ENCODE measurements at places on chromosomes 4 and X. TPM values are rescaled to one million over a fixed set of nuclear protein-coding genes. Genes with fewer than 3 reads are reported as not detected.
A peak's percentile ranks its signal among the peaks of the same experiment; 100 is the strongest.

GRCh38 chr4:37758226-37758625, 68.3 kb upstream of the PGM2 start:
- no peak for DNase-seq

DNA sequence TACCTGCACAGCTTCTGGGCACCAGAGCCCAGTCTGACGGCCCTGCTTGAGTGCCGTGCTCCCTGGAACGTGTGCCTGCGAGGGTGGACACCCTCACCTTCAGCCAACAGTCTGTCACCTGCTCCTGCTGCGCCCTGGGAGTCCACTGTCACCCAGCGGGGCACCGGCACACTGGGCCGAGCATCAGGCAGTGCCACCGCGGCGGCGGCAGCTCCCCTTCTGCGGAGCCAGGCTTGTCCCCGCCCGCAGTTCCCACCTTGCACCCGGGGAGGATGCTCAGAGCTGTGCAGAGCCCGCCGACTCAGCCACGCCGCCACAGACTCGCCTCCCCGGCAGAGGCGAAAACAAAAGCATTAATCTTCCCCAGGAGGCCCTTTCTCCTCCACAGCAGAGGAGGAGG, 86.8 kb downstream of the ABLIM2 start:
- DNase-seq = no peak

GRCh38 chr4:79237851-79238250, 88.0 kb downstream of the NAA11 start:
- no peak for DNase-seq

- no peak for DNase-seq
Observed at GRCh38 chr4:136637071-136637777, 895.1 kb downstream of the PCDH18 start.

- no peak for DNase-seq
Observed at GRCh38 chr4:155522201-155522600, 144.4 kb upstream of the GUCY1A1 start.

DNA sequence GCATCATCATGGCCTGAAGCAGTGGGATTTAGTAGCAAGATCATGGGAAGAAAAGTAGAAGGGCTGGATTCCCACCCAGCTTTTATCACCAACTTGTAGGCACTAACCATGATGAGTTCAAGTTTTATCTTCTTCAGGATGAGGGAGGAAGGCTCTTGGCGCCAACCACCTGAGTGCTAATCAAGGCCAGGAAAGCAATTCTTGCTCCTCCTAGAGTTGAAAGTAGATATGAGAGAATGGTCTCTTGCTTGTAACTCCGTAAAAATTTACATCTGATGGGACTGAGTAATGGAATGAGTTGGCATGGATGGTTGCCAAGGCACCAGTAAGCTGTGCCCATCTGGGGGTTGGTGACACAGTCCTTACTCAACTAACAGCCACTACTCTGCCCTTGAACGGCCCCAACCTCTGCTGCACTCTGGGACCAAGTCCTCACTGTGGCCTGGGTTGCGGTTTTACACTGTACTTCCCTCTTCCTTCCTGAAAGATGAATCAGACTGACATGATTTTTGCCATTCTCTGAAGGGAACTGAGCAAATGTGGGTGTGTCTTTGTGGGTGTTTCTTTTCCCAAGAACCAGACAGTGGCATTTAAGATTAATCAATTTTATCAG, 39.4 kb upstream of the NDP start:
- DNase-seq = peak; percentile 37

- no peak for DNase-seq
Observed at GRCh38 chrX:133746593-133746992, 238.8 kb downstream of the GPC3 start.

GRCh38 chr4:36237366-36238313, 6.7 kb downstream of the ARAP2 start:
- no peak for DNase-seq

DNA sequence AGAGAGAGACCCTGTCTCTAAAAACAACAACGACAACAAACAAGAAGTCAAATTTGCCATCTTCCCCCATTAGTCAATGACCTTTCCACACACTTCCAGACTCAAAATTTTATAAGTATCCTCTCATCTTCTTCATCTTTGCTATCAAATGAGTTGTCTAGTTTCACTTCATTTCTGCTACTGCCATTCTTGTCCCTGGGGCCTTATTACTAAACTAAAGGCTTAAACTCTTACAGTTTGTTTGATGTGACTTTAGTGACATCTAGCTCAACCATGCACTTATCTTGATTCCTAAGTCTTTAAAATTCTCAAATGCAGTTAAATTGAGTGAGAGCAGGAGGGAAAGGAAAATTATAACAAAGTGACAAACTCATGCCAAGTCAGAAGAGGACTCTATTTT, 271.8 kb upstream of the GK2 start:
- no peak for DNase-seq

- no peak for DNase-seq
Observed at GRCh38 chrX:104166735-104167436, 633 bp downstream of the FAM199X start.

- DNase-seq = no peak
Observed at GRCh38 chr4:137370206-137370633, 162.1 kb downstream of the PCDH18 start.

DNA sequence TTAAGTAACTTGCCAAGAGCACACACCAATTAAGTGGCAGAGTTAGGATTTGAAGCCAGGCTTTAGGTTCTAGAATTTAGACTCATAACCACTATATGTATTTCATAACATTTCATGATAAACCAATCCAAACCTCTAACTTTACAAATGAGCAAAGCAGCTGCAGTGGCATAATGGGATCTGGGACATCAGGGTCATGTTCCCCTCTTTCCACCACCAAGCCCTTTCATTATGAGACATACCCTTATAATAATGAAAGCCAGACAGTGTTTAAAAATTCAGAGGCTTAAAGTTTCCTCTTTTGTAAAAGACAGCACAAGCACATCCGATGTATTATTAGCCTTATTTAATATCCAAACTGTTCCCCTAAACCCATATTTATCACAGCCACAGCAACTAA, 28.3 kb upstream of the AMELX start:
- no peak for DNase-seq

DNA sequence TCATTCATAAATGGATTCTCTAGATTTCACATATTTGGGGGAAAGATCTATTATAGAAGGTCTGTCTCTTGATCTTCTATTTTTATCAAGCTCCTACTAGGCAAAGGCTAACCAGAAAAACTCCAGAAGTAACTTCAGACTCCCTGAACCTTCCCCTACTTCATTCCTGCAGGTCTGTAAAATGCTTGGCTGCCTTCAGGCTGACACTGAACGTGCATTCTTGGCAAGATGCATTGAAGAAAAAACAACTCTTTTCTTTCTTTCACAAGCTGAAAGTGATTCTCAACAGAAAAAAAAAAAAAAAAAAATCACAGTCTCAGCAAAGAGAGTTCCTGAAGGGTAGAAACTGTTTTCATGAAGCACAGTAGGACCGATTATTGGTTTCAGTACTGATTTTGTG, 12.7 kb downstream of the OPHN1 start:
- no peak for DNase-seq

- no peak for DNase-seq
Observed at GRCh38 chrX:118847676-118848075, 24.1 kb downstream of the ZCCHC12 start.

DNA sequence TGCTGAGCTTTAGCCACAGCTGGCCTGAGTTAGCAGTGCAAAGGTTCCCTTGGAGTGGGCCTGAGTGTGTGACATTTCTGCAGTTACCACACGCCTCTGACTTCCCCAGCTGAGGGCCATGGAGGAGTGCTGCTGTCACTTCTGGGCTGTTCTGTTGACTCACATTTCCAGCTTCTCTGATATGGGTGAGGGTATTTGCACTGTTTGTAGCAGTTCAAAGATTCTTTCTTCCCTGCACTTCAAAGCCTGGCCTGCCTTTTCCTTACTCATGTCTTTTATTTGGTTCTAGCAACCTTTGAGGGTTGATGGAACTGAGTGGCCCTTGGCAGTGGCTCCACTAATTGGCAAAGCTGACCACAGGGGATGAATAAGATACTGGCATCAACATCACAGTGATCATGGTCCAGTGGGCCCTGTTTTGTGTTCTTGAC, 26.4 kb upstream of the SCML1 start:
- DNase-seq = no peak

- DNase-seq = peak; percentile 64
Observed at GRCh38 chr4:87073199-87074120, 138.6 kb downstream of the AFF1 start.

- DNase-seq = peak; percentile 72
Observed at GRCh38 chrX:12791257-12792228, at the start of gene PRPS2. Gene PRPS2, plus strand, starts transcription at chrX:12791412. Its CDS starts 86 bp downstream, at chrX:12791498.

DNA sequence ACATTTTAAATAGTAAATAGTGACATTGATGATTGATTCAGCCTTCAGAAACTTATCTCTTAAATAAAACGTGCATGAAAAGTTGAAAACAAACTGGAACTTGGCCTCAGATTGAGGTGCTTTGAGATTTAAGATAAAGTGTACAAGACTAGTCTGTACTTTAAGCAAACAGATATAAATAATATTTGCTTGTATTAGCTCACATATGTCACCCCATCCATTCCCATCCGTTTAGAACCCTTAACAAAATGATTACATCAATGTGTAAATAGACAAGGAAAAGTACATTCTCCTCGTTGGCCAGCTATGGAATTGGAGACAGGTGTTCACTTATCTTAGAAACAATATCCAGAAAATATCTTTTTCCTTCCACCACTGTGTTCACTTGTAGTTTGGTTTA, 130.8 kb downstream of the BANK1 start:
- DNase-seq = no peak

DNA sequence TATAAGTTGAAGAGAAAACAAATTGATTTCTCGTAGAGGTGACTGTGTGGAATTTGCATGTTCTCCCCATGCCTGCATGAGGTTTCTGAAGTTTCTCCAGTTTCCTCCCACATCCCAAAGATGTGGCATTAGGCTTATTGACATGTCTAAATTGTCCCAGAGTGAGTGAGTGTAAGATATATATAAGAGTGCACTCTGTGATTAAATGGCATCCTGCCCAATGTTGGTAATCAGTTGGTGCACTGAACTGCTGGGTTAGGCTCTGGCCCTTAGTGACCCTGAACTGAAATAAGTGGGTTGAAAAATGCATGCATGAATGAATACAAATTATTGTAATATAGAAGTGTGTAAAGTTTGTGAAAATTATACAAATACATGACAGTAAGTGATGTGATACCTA, 1106.5 kb downstream of the TECRL start:
- DNase-seq = no peak

GRCh38 chr4:188078116-188078515, 31.3 kb downstream of the TRIML2 start:
- DNase-seq = no peak

GRCh38 chrX:18809641-18810040, 102.2 kb downstream of the PPEF1 start:
- no peak for DNase-seq

Gene ADRA2C
- not detected for total RNA-seq

Gene KLF8
- 1.6 TPM for total RNA-seq

Gene LIMCH1
- not detected for total RNA-seq

Gene NXF3
- not detected for total RNA-seq

Gene UGT2B15
- total RNA-seq = not detected

Gene MAMLD1
- total RNA-seq = 0.91 TPM

Gene ETDA
- not detected for total RNA-seq

Gene FAM184B
- not detected for total RNA-seq

Gene USP26
- not detected for total RNA-seq

Gene EDA
- total RNA-seq = 1.3 TPM

Gene STOX2
- total RNA-seq = not detected

Gene SSX4
- total RNA-seq = not detected

Gene SMPX
- total RNA-seq = not detected

Gene STATH
- total RNA-seq = not detected

Gene C4orf51
- total RNA-seq = not detected

Gene GAB3
- 3.4 TPM for total RNA-seq

Gene CTSO
- total RNA-seq = 4.7 TPM
